ENCODE measurements at places on chromosomes 13 and 19.
A peak's percentile ranks its signal among the peaks of the same experiment; 100 is the strongest.

GRCh38 chr13:112822851-112823250 is 133.0 kb downstream of the ATP11A start:
- DNase-seq = no peak

DNA sequence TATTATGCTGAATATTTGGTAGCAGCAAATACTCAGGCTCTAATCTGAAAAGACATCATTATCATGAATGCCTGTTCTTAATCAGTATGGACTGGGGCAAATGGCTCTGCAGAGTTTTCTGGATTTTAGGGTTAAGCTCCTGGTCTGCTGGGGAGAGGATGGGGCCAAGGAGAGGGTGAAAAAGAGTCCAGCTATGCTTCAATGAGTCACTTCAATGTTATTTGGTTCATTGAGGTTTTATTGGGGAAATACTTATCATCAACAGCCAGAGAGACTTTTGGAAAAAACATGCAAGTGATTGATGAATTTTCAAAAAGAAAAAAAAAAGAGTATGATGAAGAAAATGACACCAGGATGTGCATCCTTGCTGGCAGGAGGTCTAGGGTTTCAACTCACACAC is 278.3 kb downstream of the UQCRFS1 start:
- DNase-seq = no peak

GRCh38 chr13:99260216-99260615 is 2.0 kb upstream of the GPR18 start:
- no peak for DNase-seq

- DNase-seq = no peak
Observed at GRCh38 chr19:38888876-38889275, 10.5 kb downstream of the SIRT2 start.

- DNase-seq = no peak
Observed at GRCh38 chr19:15820646-15821045, 5.2 kb upstream of the OR10H1 start.

DNA sequence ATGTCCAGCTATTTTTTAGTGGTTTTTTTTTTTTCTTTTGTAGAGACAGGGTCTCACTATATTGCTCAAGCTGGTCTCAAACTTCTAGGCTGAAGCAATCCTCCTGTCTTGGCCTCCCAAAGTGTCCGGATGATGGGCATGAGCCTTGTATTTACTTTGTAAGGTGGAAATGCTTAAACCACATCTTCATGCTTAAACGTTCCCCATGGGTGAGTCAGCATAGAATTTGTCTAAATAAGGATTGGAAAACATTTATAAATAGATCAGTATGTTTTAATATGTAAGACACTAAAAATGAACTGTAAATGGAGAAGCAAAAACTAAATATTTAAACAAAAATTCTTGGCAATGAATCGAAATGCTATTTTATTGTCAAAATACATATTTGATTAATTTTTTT is 698.0 kb downstream of the PCDH9 start:
- DNase-seq = no peak

- DNase-seq = no peak
Observed at GRCh38 chr19:47631681-47632446, 22.9 kb downstream of the BICRA start.

DNA sequence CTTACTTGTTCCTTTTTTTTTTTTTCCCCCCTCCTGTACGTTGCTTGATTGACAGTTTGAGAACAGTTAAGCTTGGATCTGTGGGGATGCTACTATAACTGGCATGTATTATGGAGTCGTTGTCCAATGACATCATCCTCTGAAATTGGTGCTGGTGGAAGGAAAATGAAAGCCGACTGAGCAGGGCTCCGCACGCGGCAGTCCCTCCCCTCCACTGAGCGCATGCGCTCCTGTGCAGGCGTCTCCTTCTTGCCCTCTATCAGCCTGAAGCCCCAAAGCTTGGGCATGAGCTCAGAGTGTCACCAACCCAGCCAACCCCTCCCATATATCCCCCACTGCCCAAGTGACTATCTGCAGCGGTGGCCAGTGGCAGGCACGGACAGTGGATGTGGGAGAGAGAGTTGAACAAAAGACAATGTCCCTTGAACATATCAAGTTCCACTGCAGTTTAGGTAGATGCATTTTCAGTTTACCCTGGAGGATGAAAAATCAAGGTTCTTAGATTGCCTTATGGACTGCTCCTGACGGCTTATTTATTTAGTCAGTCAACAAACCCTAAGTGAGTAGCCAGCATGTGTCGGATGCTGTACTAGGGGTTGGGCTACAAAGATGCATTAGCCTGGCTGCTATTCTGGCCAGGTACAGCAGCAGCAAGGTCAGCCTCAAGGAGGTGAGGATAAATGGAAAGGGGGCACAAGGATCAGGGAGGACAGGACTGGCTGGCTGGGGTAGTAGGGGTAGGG is 20.8 kb downstream of the MBNL2 start:
- no peak for DNase-seq

GRCh38 chr13:97122381-97122996 is 99.6 kb upstream of the MBNL2 start:
- DNase-seq = no peak

- no peak for DNase-seq
Observed at GRCh38 chr13:77431449-77431848, 104.1 kb upstream of the SCEL start.

DNA sequence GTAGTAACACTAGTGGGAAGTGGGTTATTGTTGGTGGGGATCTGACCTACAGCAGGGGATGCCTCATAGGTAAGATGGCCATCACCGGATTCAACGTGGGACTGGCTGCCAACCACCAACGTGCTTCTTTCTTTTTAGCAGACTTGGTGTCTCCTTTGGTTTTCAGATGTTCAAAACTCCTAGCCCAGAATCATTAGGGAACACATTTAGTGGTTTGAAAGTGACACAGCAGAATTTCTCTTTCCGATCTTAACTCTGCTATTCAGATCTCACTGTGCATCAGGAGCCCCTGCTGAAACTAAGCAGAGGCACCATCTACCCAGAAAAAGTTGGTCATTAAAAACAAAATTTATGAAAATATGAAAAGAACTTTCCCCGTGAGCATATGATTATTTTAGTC is 36.7 kb upstream of the PCDH8 start:
- DNase-seq = no peak

DNA sequence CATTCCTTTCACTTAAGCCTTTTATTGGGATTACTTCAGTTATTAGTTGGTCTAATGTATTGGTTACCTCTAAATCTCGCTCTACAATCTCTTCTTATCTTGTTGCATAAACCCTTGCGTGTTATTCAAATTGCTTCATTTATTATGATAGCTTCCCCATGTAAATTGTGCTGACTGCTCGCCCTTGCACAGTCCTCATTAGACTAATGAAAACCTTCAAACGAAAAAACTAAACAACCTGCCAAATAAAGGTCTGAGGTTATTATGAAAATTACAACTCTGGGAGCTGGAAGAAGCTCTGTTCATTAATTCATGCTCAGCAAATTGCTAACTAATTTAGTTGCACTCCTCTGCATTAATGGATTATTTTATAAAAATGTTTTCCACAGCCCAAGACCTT is 320.1 kb downstream of the DACH1 start:
- no peak for DNase-seq

DNA sequence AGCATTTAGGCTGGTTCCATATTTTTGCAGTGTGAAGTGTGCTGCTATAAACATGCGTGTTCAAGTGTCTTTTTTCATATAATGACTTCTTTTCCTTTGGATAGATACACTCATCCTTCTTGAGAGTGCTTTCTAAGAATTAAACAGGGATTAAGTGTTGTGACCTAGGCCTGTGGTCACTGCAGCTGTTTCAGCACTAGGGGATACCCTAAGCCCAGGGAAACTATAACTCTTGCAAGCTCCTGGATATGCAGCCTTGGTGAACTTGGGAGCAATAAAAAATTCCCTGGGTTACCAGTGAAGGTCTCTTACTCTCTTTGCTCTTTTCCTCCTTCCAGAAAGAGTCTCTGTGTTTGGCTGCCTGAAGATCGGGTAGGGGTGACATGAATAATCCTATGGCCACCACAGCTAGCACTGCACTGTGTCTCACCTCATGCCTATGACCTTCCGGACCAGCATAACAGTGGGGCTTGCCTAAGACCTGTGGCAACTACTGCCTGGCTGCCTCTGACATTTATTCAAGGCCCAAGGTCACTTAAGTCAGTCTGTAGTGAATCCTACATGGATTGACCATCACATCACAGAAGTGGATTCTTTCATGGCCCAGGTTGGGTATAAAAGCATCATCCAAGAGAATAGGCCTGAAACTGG is 799.7 kb downstream of the DACH1 start:
- DNase-seq = no peak

DNA sequence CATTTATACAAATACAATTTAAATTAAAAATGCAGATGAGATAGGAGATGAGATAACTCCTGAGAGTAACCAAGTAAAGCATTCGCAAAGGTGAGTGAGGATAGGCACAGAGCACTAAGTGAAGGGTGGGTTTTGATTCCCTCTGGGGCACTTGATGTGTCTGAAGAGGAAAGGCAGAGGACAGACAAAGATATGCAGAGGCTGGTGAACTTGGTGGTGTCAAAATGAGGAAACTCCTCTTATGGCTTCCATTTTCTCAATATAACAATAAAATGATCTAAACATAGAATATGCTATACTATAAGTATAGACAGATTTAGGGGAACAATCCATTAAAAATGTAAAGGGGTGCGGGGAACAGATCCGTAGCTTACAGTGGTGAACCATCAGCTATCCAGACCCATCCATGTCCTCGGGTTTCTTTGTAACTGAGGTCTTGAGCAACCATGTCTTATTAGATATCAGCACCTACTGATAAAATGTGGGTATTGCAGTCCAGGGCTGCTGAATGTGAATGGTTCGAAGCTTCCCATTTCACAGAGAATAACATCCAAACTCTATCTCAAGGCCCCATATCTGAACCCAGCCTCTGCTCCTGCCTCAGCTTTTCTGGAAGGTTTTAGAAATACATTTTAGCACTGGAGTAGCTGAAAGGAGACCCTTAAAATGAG is 73.9 kb upstream of the SLC10A2 start:
- DNase-seq = no peak

- DNase-seq = no peak
Observed at GRCh38 chr19:51573331-51573730, 2.2 kb downstream of the ZNF175 start.

- DNase-seq = no peak
Observed at GRCh38 chr13:66461021-66461420, 769.1 kb downstream of the PCDH9 start.

DNA sequence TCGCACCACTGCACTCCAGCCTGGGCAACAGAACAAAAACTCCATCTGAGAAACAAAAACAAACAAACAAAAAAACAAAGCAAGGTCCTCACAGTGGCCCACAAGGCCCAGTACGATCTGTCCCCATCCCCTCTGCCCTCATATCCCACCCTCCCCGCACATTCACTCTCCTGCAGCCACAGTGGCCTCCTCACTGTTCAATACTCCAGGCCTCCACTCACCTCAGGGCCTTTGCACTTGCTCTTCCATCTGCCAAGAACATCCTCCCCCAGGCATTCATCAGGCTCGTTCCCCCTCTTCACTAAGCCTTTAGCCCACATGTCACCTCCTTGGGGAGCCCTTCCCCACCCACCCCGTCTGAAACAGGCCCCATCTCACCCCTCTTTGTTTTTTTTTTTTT is 4.6 kb downstream of the TMEM143 start:
- DNase-seq = no peak

DNA sequence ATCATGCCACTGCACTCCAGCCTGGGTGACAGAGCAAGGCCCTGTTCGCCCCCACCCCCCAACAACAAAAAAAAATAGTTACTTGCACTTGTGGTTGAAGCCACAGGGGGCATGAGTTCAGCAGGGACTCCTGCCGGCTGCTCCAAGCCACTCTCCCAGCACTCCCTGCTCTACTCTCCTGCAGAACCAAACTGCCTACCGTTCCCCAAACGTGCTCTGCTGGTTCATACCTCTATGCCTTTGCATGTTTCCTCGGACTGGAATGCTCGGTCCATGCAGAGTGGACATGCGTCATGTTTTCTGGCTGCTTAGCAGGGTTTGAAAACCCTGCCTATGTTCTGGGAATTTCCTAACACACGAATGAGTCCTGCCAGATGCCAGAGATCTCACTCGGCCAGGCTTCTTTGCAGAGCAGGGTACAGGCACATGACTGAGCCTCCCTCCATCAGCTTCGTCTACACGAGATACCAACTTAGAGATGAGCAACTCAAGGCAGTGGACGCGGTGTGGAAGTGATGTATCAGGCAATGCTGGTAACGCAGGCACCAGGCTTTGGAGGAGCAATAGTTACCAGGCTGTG is 8.5 kb upstream of the SLC25A15 start:
- peak; percentile 76 for DNase-seq

GRCh38 chr13:41562541-41563178 is 105.3 kb downstream of the RGCC start:
- no peak for DNase-seq

DNA sequence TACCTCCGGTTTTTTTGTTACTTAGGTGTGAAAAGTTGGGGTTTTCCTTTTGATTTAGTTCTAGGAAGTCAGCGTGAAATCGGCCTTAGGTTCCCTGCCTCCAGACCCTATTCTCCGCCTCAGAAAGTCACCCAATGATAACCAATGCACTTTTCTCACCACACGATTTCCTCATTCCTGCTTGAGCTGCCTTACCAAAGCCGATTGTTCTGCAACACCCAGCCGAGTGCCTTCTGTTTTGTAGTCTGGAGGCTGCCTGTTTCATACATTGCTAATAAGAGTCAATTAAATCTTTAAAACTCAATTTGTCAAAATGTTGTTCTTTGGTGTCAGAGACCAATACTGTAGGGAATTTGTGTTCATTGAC is 39.7 kb downstream of the GJA3 start:
- DNase-seq = no peak

GRCh38 chr13:89402211-89402610 is 1731.0 kb downstream of the SLITRK5 start:
- no peak for DNase-seq

GRCh38 chr13:37123337-37123736 is 17.9 kb upstream of the CSNK1A1L start:
- DNase-seq = no peak

- DNase-seq = no peak
Observed at GRCh38 chr13:109651311-109651710, 135.1 kb downstream of the IRS2 start.

DNA sequence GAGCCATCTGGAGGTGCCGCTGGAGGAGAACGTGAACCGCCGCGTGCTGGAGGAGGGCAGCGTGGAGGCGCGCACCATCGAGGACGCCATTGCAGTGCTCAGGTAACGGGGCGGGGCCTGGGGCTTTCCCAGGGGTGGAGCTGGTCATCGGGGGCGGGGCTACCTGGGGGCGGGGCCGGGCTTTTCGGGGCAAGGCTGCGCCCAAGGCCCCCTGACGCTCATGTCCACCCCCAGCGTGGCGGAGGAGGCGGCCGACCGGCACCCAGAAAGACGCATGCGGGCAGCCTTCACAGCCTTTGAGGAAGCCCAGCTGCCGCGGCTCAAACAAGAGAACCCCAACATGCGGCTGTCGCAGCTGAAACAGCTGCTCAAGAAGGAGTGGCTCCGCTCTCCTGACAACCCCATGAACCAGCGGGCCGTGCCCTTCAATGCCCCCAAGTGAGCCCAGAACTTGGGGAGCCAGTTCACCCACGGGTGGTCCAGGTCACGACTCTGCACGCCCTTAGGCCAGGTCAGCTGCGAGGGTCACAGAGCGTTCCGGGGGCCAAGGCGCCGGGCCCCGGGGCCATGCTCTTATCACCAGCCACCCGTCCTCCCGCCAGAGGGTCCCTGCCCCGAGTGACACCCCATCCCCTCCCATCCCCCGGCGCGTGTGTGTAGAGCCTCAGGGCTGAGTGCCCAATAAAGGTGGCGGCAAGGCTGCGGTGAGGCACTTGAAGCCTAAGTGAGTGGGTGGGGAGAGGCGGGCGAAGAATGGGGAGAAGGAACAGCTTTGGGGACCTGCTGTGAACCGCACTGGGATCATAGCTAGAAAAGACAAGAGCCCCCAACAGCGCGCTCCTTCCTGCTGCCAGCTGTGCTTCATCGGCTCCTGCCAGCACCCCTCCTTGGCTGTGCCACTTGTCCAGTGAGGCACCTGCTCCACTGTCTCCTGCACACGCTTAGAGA is 10.7 kb downstream of the CCDC124 start:
- DNase-seq = no peak

Data from vagina (tissue), 2 donors.